Fibroblast of skin of right biceps (primary cell): ENCODE measurements at places on chromosomes 7 and 10.

DNA sequence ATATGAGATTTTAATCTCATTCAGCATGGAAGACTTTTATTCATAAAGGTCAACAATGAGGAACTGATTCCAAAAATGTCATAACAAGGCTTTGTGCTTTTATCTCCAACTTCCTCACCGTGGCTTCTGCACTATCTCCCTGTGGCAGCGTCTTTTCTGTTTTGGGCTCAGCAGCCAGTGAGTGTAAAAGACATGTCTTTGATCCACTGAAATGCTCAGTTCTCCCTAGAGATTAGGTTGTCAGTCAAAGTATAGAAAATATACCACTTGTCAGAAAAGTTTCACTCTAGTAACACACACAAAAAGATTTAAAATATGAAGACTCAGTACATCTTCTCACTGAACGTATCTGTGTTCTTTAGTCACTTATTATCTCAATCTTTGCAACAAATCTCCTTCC is 901.8 kb upstream of the ZWINT start:
- no peak for DNase-seq

DNA sequence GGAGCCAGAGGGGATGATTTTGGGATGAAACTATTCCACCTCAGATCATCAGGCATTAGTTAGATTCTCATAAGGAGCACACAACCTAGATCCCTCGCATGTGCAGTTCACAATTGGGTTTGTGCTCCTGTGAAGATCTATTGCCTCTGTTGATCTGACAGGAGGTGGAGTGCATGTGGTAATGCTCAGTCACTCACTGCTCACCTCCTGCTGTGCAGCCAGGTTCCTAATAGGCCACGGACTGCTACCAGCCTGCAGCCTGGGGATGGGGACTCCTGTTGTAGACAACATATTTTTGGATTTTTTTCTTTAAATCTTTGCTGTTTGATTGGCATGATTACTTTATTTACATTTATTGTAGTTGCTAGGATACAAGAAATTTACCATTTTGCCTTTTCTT is 765.0 kb downstream of the INHBA start:
- DNase-seq, result no peak

GRCh38 chr7:43943417-43944187 is 17.4 kb downstream of the UBE2D4 start:
- DNase-seq, result no peak

DNA sequence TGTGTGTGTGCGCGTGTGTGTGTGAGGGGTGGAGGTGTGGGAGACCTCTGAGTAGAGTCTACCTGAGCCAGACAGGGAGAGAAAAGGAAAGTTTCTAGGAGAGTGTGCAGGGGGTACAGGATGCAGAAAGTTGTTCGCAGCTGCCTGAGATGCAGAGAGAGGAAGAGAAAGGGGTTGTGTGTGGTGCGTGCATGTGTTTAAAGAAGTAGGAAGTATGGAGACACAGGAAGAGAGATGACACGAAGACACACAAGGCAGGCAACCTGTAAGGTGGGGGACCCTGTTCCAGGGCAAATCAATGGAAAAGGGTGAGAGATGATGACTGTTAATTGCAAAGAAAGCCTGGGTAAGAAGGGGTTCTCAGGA is 52.2 kb downstream of the C10orf105 start:
- DNase-seq, result no peak

DNA sequence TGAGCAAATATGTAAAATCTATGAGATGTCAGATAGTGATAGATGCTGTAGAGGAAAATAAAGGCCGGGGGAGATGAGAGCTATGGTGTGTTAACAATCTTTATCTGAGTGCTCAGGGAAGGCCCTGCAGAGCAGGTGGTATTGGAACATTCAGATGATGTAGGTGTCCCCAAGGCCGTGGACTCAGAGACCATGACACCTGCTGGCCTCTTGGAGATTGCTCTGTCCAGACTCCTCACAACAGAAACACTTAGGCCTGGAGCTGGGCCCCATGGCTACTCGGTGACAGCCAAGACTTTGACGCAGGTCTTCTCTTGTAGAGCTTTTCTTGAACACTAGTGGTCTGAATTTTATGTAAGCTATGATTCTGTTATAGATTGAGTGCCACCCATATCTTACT is 13.3 kb downstream of the AKR1E2 start:
- DNase-seq, result no peak
